Suppressor macrophage treated with lipopolysaccharide for 4 hours (primary cell): ENCODE measurements at places on chromosomes 13 and 19.

- no peak for DNase-seq
These were observed 369.9 kb upstream of the ZNF507 start for GRCh38 chr19:31975461-31975860.

DNA sequence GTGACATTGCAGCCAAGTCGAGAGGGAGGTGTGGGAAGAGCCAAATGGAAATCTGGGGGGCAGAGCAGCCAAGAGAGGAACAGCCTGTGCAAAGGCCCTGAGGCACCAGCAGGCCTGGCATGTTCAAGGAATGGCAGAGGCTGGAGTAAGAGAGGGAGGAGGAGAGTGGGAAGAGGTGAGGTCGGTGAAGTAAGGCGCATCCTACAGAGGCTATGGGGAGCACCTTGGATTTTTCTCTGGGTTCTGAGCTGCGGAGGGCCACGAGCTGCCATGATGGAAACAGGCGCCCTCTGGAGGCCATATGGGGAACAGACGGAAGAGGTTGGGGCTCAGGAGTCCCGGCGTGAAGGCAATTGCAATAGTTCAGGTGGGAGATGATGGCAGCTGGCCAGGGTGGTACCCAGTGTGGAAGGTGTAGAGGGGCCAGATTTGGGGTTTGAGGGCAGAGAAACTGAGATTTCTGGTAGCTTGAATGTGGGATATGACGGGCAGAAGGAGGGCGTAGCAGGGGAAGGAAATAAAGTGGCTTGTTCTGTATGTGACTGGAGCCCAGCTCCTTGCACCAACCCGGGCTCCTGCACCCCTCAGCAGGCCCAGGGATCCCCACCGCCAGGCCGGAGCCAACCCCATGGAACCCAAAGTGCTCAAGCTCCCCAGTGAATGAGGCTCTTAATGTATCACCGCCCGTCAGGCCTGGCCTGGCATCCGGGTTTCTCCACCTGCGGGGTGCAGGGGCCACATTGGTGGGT lies 20.5 kb upstream of the STRN4 start:
- peak; percentile 64 for DNase-seq

DNA sequence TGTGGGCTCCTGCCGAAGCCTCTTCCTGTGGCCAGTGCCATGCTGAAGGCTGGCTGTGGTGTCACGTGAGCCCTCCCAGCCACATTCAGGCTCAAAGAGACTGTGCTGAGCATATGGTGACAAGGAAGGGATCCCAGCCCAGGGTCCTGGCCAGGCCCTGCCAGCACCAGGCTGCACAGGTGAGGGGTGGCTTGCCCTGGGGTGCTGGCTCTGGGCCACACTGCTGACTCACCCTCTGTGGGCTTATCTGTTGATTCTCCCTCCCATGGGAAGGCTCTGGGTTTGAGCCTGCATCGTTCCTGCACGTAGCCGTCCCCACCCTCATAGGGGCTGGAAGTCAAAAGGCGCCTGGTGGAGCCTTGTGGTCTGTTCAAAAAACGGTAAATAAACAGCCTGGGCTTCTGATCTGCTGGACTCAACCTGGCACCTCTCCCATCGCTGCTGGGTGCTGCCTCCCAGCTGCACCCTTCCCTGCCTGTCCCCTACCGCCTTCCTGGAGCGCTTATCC lies 31.1 kb downstream of the DNM2 start:
- no peak for DNase-seq

DNA sequence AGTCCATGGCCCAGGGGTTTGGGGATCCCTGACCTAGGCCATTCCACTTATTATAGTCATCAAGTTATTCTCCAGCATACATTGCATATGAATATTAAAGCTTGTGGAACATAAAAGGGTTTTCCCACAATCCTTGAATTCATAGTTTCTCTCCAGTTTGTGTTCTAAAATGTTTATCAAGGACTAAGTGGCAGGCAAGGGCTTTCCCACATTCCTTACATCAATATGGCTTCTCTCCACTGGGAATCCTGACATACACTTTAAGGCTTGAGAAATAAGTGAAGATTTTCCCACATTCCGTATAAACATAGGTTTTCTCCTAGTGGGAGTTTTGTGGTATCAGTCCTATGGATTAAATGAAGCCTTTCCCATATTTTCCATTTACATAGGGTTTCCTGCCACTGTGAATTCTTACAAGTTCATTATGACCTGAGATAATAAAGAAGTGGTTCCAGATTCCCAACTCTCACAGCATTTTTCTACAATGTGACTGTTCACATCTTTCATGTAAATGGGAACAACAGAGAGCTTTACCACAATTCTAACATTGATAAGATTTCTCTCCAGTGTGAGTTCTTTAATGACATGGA lies 14.5 kb downstream of the ZNF426 start:
- no peak for DNase-seq

DNA sequence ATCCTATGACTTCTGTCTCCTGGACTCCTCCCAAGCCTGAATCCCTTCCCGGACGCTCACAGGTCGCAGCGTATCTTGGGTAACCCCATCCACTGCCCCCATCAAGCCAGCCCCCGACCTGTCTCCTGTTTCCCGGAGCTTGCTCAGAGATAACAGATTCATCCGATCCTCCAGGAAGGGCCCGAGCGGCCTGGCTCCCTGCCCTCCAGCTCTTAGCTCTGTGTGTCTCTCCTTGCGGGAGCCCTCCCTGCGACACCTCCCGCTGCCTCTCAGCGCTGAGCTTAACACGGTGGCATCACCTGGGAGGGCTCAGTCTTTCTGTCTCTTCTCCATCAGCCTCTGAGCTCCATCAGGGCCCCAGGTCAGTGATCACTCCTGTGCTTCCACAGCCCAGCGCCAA lies 4.3 kb upstream of the TMEM255B start:
- DNase-seq: no peak

GRCh38 chr13:63910511-63910910 lies 2494.9 kb upstream of the PCDH20 start:
- DNase-seq: no peak
